ENCODE measurements at places on chromosomes 6 and 20.
A peak's percentile ranks its signal among the peaks of the same experiment; 100 is the strongest.

DNA sequence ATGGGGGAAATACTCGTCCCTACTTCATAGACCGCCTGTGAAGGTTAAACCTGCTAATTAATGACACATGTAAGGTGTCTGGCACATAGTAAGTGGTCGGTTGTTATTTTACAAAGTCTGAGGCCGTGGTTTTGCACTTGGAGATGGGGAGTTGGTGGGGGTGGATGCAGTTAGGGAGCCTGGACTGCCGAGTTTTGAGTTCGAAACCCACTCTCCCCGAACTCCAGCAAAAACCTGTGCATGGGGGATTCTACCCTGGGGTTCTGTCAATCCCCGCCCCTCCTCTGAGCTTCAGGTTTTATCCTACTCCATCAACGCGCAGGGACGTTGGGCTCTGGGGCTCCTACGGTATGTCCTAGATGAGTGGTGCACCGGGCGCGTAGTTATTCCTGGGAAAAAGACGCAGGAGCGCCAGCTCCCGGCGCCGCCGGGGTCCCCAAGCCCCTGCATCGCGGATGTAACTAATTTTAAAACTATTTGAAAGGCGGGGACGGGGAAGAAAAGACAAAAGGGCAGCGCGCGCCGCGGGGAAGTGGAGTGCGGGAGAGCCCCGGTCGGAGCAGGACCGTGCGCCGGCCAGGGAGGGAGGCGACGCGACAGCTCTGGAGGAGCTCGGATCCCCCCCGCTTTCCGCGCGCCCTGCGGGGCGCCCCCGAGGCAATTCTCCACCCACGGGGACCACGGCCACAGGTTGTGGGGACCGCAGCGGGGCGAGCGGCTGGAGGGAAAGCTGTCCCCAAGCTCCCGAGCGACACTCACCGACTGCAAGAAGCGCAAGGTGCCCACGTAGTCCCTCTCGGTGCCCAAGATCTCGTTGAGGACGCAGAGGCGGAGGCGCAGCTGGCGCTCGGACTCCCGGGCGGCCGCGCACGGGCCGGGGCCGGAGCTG, 672 bp downstream of the PREX1 start:
- DNase-seq: no peak

DNA sequence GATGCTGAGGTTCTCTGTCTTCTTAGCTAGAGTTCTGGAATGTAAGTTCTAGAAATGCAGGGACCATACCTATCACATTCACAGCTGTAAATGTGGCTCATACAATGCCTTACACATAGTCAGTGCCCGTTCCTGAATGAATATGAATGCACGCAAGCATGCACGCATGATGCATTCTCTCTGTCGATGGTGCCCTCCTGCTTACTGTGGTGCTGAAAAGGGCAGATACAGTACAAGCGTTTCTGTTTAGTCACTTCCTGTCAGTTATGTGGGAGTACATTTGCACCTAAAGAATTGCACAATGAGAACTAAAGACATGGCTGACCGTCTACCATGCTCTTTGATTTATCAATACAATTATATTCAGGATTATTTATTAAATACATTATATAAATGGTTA, 152.2 kb upstream of the SOX4 start:
- DNase-seq: no peak

DNA sequence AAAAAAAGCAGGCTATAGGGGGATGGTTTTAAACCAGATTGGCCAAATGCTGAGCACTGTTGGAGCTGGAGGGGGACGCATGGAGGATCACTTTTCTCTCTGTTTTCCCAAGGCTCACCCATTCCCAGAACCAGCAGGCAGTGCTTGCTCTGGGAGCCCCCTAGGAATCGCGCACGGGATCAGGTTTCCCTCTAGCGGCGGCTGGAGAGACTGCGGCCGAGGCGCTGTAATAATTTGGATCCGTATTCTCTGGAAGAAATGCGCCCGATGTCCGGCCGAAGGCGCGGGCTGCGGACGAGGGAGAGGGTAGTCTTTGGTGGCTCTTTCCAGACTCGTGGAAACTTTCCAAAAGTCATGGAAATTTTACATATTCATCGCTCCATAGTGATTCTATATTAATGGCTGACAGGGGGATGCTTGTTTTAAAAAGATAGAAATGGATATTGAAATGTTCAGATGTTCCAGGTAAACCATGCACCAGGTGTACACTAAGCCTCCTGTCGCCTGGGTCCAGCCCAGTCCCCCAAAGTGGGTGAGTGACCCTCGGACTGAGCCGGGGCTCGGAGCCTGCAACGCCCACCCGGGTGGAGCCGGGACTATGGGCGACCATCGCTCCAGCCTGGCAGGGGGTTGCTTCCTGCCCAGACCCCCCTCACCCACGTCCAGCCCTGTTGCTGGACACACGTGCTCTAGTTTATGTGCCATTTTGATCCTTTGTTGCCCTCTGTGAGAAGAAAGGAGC, 78.7 kb upstream of the PHACTR3 start:
- DNase-seq: peak; percentile 17

DNA sequence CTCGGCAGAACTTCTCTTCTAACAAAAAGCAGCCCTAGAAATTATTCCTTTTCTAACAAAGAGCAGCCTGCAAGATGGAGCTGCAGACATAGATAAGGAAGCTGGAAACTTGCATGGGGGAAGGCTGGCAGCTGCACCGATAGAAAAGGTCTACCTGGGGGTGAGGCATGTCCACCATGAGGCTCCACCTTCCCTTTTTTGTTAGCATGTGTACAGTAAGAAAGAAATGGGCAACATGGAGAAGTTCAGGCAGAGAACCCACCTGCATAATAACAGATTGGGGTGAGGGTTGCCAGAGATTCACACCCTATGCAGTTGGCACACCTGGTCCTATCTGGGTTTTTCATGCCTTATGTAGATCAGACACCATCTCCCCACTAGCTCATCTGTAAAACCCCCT, 25.4 kb downstream of the ZNF311 start:
- no peak for DNase-seq

DNA sequence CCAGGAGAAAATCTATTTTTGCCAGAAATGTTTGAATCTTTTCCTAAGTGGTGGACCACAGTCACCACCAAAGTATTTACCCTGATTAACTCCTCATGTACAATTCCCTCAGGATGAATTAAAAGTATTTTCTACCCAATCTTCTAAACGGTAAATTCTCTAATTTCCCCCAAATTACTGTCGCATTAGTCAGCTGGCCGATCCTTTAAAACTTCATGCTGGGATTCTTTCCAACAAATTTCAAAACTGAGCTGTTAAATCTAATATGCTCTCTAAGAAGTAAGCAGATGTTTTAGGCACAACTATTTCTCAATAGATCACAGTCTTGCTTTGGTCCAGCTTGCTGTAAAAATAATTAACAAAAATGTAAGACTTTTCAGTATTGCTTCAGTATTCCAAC, 447.2 kb downstream of the FRK start:
- no peak for DNase-seq

DNA sequence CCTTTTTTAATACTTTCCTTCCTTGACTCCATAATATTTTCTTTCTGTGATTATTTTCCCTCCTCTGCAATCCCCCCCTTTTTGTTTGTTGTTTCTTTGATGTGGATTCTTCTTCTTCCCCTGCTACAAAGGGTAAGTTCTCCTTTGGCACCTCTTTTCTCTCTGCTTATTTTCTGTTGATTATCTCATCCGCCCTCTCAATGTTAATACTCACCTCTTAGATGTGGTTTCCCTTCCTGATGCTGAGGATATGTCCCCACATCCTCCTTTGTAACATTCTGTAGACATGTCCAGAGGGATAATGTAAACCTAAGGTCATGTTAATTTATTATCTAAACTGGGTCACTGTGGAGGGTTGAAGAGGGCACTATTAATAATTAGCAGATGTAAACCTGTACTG, 17.7 kb downstream of the FLRT3 start:
- no peak for DNase-seq

GRCh38 chr20:47768016-47768824, 17.1 kb downstream of the SULF2 start:
- no peak for DNase-seq

DNA sequence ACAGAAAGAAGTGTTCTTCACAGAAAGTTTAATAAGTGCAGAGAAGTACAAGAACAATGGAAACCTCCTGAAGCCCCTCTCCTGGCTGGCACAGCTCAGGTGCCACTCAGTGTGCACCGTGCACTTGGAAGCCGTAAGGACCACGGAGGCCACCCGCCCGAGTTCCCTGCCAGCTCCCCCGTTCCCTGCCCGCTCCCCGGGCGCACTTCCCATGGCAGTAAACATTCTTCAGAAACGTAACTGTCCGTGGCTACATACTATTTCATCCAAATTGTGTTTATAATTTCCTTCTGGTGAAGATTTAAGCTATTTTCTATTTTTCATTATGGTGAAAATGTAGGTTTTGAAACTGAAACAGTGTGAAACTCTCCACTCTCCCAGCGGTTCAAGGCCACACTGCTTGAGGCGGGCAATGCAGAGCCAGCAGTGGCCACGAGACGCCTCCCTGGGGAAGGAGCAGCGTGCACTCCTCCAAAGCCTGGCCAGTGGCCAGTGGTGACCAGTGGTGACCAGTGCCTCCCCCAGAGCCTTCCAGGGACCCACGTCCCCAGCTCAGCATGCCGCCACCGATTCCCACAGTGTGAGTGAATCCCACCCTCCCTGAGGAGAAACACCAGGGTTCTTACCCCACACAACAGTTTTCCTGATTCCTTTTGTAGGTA, 46.4 kb downstream of the TAF4 start:
- DNase-seq: no peak

DNA sequence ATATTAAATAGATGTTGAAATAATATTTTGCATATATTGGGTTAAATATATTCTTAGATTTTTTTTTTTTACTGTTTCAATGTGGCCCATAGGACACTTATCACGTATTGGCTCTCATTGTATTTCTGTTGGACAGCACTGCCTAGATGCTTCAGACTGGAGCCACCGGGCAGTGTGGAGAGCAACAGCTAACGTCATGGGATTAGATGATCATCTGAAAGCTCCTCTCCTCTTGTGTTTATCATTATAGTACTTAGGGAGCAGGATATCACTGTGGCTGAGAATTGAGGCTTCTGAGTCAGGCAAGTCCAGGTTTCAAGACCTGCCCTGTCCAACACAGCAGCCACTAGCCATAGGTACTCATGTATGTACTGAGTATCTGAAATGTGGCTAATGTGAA, 87.4 kb downstream of the ZHX3 start:
- no peak for DNase-seq

DNA sequence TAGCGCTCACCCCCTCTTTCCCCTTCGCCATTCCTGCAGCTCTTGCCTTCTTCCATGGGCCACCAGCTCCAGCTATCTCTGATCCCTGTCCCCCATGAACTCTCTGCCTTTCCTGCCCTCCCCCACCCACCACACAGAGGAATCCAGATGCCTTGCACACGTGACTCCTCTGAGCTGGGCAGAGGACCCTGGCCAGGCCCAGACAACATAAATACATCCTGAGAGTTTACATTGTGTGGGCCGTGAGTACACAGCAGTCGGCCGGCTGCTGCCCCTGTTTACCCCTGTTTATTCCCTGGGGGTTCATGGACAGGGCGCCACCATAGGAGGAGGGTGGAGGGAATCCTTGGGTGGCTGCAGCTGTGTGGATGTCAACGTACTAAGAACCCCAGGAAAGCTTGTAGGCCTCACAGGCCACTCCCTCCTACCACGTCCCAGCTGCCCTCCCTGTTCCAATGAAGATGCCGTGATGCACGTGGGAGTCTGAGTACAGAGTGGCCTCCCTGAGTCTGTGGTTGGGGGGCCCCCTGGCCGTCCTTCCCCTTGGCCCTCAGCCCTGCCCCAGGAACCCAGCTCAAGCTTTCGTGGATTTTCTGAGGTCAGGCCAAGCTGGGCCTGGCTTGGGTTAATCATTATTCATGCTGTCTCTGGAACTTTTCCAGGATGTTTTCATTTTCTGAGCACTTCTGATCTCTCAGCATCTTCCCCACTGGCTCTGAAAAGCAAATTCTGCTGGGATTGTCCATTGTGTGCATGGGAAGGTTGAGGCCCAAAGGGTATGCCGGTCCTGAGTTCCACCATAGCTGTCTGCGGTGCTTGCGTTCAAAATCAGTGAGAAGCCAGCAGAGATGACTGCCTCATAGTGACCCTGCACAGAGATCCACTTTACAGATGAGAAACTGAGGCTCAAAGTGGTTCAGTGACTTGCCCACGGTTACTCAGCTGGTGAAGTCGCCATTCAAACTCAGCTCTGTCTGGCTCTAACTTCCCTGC, 136.3 kb downstream of the MRPL14 start:
- DNase-seq: peak; percentile 69

GRCh38 chr20:37185686-37186085, 6.3 kb upstream of the MROH8 start:
- DNase-seq: no peak

DNA sequence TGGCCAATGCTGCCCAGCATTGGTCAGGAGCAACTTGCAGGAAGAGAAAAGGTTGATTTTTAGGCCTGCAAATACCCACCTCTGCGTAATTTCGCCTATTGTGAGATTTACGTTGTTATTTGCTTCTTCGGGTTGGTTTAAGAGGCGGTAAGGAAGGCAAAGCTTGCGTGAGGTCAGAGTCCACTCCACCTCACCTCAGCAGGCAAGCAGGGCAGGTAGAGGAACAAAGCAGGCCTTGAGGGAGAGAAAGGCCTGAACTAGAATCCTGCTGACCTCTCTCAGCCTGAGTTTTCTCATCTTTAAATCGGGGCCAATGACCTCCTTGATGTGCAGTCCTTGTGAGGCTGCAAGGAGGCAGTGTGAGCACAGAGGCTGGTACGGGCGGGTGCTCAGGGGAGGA, 239.1 kb downstream of the CDC5L start:
- DNase-seq: no peak

- DNase-seq: no peak
Observed at GRCh38 chr6:145784683-145785082, 29.9 kb downstream of the FBXO30 start.

- DNase-seq: no peak
Observed at GRCh38 chr6:110950440-110950839, 8.1 kb upstream of the GTF3C6 start.

GRCh38 chr6:149387779-149388512, 12.1 kb upstream of the SUMO4 start:
- no peak for DNase-seq

GRCh38 chr6:149995971-149996370, 29.4 kb downstream of the RAET1L start:
- DNase-seq: no peak

DNA sequence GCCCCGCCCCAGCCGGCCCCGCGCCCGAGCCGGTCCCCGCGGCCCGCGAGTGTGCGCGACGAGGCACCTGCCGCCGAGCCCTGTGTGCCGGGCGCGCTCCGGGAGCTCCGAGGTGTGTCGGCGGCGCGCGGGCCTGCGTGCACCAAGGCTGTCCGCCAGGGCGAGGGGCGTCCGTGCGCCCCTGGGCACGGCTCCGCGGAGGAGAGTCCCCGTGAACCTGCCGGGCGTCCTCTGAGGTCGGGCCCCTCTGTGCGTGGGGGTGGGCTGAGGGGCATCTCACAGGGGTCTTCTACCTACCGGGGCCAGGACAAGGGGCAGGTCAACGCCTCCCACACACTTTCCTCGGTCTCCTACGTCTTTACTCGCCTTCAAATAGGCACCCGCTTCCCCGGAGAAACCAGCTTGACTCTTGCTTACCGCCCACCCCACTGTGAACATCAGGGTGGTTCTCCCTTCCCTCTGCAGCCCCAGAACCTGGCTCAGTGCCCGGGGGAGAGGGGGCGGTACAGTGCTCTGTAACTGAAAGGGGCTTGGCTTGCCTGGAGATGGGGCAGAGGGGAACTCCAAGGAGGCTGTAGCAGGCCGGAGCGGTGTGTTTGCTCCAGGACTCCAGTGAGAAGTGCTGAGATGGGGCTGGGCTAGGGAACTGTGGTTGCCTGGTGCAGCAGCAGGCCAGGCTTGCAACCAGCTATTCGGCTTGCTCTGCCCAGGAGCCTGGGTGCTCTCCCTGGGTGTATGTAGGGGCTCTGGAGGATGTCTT, at the start of gene SAMD10:
Gene SAMD10 (minus strand): TSS at position 86 of the 760 bp plus-strand sequence. CDS start 175 bp downstream, outside the sequence.
- peak; percentile 40 for DNase-seq

GRCh38 chr6:28766426-28766825, 157.4 kb downstream of the TRIM27 start:
- no peak for DNase-seq

- DNase-seq: no peak
Observed at GRCh38 chr20:48706116-48706656, 121.6 kb downstream of the PREX1 start.
